Left cardiac atrium (tissue), 4 donors: ENCODE measurements at places on chromosomes 2 and 18. TPM values are rescaled to one million over a fixed set of nuclear protein-coding genes. Genes with fewer than 3 reads are reported as not detected.

DCC gene
- 0.03 TPM for total RNA-seq

- no peak for DNase-seq
Observed at GRCh38 chr2:182744490-182744889, 28.4 kb downstream of the DNAJC10 start.

- no peak for DNase-seq
Observed at GRCh38 chr18:3420919-3421279, 29.1 kb upstream of the TGIF1 start.

- no peak for DNase-seq
Observed at GRCh38 chr2:7559791-7560190, 642.6 kb downstream of the RNF144A start.
